ENCODE measurements at places on chromosomes 16 and 17.

GRCh38 chr17:13702266-13702665 lies 100.5 kb upstream of the HS3ST3A1 start:
- no peak for DNase-seq

DNA sequence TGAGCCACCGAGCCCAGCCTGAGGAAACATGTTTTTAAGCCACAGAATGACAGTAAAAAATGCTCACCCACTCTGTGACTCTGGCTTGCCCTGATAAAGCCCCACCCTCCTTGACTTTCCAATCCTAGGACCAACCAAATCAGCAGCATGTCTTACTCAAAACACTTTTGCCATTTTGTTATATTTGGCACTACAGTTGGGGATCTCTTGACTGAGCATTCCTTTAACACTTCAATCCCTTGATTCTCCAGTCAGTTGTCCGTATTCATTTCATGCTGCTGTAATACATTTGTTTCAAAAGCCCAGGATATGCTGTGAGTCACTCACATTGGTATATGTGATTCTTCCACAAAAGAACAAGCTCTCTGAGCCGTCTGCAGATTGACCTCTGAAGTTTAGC lies 8.2 kb downstream of the MYH3 start:
- no peak for DNase-seq

GRCh38 chr16:1426734-1427471 lies 4.0 kb upstream of the PERCC1 start:
- DNase-seq: no peak

- DNase-seq: peak; percentile 59
These were observed 12.7 kb downstream of the SLC35B1 start for GRCh38 chr17:49694847-49695697.

DNA sequence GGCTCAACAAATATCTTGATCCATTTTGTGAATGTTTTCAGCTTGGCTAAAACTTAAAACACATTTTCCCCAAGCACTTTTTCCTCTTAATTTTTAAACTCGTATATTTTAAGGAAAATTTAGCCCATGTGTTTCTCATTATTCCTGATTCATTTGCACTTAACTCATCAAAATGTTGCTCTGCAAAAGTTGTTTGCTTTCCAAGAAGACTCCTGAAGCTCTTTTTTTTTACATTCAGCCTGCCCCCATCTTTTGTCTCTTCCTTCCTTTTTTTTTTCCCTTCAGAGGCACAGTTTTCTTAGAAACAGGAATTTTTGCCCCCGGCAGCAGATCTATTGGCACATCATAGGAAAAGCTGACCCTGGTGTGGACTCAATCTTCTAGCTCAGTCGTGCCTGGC lies 155.0 kb upstream of the SALL1 start:
- no peak for DNase-seq

DNA sequence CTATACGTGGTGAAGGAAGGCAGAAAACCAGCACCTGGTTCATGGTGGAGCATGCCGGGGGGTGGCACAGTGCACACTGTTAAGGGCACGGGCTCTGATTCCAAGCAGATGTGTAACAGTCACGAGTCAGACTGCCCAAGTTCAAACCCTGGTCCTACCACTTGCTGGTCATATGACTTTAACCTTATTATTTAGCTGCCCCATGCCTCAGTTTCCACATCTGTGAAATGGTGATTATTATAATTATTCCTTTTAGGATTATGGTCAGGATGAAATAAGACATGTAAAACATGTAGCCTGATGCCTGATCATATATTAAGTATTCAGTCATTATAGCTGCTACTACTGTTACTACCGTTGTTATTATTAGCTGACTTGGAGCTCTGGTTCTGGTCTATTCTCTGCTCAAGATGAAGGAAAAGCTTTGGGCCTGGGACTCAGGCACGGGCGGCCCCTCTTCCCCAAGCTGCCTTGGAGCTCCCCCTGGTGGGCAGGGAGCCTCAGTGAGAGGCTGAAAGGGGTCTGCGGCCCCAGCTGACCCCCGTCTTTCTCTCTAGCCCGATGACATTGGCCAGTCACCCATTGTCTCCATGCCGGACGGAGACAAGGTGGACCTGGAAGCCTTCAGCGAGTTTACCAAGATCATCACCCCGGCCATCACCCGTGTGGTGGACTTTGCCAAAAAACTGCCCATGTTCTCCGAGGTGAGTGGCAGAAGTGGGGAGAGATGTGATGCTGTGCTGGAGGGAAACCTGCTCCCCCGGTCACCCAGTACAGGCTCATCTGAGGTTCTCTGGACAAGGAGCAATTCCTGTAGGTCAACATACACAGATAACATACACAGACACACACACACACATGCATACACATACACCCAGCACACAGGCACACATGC lies 14.0 kb downstream of the NR1D1 start:
- DNase-seq: no peak

DNA sequence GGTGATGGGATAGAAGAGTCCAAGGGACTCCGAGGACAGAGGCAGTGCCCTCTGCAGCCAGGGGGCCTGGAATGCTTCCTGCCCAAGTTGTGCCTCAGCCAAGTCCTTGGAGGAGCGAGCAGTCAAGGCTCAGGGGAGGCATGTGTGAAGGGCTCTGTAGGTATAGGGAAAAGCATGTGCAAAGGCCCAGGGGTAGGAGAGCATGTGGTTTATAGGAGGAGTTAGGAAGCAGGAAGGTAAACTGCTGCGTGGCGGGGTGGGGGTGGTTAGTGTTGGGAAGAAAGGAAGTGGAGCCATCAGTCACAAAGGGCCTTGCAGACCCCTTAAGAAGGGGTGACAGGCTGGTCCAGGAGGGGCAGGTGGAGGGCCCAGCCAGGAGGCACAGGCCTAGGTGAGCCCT lies 7.2 kb downstream of the POLR3E start:
- DNase-seq: no peak

DNA sequence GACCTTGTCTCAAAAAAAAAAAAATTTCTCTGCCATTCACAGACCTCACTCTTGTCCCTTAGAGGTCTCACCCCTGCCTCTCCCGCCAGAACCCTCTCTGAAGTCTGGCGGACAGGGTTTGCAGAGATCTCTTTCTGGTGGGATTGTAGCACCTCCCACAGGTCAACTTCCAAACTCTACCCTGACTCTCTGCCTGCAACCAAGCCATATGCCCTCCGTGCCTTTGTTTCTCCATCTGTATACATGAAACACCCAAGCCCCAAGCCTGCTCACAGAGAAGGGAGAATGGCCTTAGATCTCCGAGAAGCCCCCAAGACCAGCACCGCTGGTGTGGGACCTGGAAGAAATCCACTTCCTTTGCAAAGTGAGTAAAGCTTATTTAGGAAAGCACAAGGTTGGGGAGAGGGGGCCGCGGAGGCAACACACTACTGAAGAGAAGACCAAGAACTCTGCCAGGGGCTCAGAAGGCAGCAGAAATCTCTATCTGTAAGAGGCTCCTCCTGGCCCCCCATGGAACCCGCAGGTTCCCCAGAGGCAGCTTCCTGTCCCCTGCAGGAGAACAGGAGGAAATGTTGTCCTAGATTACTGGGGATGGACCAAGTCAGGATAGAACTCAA lies 219.9 kb downstream of the C16orf78 start:
- no peak for DNase-seq

GRCh38 chr16:27359051-27359450 lies 42.9 kb upstream of the IL21R start:
- no peak for DNase-seq

DNA sequence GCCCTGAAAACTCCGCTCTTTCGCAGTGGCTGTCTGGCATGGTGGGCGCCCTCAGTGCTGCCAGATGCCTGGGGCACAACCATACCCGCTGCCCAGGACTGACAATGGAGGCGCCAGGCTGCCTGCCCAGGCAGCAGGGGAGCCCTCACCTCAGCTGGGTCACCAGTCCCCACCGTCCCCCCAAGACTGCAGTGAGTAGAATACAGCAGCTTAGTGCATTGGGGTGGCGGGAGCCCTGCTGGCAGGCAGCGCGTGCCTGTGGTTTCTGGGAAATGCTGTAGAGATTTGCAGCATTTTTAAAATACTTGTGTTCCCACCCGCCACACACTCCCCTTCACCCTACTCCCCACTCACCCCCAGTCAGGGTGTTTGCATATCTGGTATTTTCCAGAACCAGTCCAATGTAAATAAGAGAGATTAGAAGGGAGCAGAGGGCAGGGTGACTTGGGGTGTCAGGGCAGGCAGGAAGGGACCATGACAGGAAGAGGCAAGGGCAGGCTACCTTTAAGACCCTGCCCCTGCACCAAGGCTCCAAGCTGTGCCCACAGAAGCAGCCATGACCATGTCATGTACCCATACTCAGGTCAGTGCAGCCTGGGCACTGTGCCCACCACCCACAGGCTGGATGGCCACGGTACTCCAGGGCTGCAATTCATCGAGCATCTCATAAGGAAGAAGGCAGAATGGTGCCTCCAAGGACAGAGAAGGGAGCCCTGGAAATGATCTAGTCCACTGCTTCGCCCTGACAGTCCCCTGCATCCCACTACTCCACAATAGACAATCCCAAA lies 21.5 kb downstream of the MYO18A start:
- no peak for DNase-seq

DNA sequence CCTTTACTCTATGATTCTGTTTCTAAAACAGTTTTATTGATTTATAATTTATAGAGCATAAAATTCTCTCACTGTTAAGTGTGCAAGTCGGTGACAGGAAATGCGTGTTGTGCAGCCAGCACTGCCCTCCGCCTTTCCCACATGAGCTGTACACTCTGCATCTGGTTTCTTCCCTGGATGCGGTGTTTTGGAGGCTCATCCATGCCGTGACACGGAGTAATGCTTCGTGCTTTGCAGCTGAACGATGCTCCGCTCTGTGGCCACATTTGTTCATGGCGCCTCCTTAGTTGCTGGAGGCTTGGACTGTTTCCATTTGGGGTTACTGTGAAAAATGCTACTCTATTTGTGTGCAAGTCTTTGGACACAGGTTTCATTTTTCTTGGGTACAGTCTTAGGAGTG lies 7.2 kb upstream of the IGFALS start:
- DNase-seq: no peak

GRCh38 chr16:89565506-89566372 lies 5.3 kb downstream of the RPL13 start:
- no peak for DNase-seq

GRCh38 chr16:4538350-4539235 lies at the start of gene CDIP1:
Gene CDIP1 (minus strand): TSS chr16:4538773. CDS start chr16:4514130, 24,643 bp downstream.
- DNase-seq: peak; percentile 93

GRCh38 chr16:56793492-56793891 lies 63.6 kb downstream of the NUP93 start:
- no peak for DNase-seq

DNA sequence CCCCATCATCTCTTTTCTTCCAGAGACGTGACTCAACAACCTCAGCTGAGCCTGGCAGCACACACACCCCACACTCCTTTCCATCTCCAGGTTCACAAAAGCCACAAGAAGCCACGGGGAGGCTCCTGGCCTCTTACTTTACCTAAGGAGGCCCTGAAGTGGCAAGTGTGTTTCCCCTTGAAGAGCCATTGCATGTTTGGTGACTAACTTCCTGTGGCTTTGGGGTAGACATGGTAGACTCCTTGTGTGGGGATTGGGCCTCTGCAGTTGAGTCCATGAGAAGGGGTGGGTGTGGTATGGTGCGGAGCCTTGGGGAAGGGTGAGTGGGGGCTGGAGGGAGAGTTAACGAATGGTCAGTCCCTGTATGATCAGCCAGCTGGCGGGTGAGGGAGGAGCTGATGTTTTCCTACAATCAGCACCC lies 24.2 kb downstream of the SAP30BP start:
- DNase-seq: no peak

DNA sequence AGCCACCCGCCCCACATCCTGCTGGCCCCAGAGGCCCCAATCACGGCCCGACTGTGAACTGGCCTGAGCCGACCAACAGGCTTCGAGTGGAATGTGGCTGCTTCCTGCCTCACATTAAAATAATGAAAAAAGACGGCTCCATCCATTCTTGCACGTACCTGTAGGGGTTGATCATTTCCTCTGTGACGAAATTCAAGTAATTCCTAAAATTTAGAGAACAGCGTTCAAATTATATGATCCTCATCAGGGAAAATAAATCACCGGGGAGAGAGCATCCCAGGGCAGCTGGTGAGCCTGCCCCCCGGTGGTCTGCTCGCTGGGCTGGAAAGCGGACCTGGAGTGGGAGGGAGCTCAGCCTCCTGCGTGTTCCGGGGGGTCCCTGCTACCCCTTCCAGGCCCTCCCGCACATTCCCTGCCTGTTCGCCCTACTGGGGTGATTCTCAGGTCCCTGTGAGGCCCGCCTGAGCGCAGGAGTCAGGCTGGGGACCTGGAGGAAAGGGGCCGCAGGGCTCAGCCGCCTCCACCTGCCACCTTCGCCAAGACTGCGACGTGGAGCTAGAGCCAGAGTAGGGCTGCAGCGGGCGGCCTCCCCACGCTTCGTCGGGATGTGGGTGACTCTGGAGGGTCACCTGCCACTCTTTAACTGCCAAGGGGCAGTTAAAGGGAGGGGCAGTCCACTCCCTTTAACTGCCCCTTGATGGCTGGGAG lies 28.9 kb downstream of the SLC7A5 start:
- no peak for DNase-seq

DNA sequence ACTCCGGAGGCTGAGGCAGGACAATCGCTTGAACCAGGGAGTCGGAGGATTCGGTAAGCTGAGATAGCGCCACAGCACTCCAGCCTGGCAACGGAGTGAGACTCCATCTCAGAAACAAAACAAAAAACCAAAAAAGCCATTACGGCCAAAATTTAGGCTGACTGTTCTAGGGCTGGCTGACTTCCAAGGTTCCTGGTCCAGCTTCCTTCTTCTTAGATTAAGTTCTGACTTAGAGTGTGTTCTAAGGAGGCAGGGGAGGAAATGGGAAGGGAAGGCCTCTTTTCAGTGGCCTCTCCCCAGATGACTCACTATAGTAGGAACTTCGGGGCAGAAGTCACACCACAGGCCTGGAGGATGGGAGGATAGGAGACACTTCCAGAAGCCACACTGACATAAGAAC lies 27.7 kb upstream of the CLEC18B start:
- DNase-seq: no peak

DNA sequence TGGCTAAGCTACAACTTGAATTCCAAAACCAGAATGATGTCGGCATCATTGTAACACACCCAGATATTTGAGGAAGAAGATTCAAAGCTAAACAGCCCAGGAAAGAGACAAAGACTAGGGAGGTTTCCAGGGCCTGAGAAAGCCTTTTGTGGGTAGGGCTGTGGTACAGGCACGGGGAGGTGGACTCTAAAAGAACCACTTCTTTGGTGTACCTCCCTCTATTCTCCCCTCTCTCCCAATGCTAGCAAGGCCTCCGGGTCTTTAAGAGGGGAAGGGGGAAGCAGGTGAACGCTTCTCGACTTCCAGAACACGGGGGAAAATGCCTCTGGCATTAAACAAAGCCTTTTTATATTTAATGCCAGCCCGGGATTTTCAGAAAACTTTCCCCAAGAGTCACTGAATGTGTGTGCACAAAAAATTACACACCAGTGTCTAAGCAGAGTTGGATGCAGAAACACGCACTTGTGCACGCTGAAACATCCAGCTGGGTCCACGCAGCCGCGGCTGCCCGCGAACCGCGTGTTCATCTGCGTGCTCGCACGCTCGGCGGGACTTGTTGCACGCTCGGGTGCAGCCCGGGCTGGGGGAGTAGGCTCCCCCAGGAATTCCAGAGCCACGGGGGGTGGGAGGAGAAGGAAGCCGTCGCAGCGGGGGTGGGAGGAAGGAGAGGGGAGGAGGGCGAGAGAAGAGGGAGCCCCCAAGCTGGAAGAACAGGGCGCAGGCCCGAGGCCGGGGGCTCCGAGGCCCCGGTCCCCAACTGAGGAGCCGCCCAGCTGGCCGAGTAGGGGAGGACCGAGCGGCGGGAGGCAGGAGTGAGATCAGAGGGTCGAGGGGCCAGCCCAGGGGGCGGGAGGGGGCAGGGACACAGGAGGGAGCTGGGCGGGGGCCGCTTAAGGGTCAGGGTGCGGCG lies 20.1 kb upstream of the ZNF423 start:
- DNase-seq: no peak

Data from stimulated activated CD8-positive, alpha-beta memory T cell treated with anti-CD3 and anti-CD28 coated beads, Interleukin-7, amount 100 ng/mL, for 24 hours (primary cell).